ENCODE measurements at places on chromosomes 1 and 21.

GRCh38 chr21:42314616-42315295 lies 453 bp downstream of the TFF3 start:
- no peak for DNase-seq

GRCh38 chr1:236353813-236354212 lies 40.3 kb upstream of the EDARADD start:
- DNase-seq, result no peak

DNA sequence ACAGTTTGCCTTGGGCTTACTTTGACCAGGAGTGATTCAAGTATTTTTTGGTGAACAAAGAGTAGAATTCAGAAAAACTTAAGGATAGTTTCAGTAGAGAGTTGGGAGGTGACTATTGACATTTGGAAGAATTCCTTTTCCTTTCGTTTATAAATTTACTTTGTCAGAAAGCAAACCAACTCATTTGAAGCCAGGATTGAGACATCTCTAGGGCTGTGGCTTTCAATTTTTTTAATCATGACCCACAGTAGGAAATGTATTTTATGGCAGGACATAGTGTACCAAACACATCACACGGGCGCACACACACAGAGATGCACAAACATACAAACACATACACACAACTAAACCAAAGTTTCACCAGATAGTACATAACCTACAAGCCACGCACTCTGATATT lies 24.1 kb downstream of the NR5A2 start:
- DNase-seq, result no peak

GRCh38 chr1:16367968-16368890 lies 1.2 kb downstream of the SZRD1 start:
- DNase-seq, result no peak

GRCh38 chr1:205936311-205936710 lies 6.9 kb downstream of the SLC26A9 start:
- no peak for DNase-seq

DNA sequence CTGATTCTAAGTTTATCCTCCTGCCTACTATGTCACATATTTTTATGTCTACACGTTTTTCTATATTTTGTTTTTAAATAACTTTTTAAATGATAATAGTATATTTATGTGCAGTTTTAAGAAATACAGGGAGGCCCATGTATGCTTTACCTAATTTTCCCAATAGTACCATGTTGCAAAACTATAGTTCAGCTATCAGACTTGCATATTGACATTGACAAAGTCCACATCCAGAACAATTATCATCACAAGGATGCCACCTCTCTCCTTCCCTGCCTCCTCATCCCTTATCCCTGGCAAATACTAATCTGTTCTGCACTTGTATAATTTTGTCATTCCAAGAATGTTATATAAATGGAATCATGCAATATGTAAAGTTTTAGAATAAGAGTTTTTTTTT lies 90.9 kb downstream of the CRB1 start:
- DNase-seq, result no peak

- no peak for DNase-seq
These were observed 35.8 kb upstream of the JAK1 start for GRCh38 chr1:65002156-65002507.

DNA sequence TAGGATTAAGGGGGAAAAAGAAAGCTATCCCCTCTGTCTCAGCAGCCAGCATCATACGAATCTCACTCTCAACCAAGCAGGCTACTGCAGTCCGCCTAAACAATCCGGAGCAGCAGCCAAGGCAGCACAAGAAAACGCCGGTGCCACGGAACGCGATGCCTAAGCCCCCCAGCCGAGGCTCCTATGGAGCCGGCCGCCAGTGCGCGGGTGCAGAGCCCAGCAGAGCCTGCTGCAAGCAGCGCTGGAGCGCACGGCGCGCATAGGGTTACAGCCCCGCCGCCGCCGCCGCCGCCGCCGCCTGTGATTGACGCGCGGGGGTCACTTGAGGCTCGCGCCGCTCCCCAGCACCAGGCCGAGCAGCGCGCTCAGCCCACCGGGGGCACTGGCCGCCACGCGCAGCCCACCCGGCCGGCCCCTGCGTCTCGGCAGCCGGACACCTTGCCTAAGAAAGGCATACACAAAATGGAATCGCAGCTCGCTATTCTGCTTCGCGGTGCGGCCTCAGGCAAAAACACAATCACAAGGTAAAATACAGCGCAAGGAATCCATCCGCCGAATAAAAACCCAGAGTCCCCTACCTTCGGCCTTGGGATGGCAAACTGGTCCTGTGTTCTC lies 780 bp downstream of the HIVEP3 start:
- peak; percentile 50 for DNase-seq

GRCh38 chr1:86997538-86997937 lies 83.1 kb downstream of the HS2ST1 start:
- DNase-seq, result no peak
